ENCODE measurements at places on chromosomes 2 and 18.

DNA sequence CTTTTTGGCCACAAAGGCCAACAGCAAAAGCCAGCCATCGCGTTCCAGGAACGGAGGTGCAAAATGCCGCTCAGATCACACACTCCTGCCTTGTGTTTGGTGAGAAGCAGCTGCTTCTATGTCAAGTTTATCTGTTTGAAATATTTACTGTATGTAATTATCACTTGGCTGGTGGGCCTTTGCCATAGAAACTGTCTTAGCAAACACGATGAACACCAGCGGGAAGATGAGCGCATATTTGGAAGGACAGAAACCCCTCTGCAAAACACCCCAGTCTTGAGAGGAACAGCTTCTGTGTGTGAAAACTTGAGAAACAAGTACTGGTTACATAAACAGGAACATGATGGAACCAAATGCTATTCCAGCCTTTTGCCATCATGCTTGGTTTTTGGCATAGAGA lies 59.7 kb downstream of the SCG2 start:
- DNase-seq, result no peak

GRCh38 chr2:68388358-68388757 lies 23.3 kb downstream of the PLEK start:
- no peak for DNase-seq

GRCh38 chr2:18611184-18611583 lies 21.8 kb upstream of the NT5C1B start:
- no peak for DNase-seq

DNA sequence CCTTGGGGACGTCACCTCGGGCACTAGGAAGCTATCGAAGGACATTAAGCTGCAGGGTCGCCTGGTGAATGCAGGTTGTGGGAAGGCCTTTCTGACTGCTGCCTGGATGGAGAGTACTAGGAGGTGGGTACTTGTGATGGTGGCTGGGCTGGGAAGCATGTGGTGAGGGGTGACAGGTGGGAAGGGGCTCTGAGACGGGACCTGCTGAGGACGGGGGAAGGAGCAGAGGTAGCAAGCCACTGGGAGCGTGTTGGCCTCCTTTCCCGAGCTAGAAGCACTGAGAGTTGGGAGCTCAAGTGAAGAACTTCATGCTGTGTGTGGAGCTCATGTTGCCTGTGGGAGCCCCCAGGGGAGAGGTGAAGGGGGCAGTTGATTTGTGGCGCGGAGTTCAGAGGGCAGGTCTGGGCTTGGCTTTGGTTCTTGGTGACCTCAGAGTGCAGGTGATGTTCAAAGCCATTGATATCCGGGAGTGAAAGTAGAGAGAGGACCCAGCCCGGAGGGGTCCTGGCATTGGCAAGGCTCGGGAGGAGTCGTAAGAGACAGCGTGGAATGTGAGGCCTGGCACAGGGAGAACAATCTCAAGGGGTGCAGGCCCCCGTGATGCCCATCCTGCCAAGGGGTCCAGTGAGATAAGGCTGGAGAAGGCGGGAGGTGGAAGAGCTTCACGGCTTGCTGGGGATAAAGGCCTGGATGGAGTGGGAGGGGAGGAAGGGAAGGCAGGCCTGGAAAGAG lies 13.2 kb downstream of the MROH2A start:
- DNase-seq, result no peak

GRCh38 chr18:2855560-2856350 lies 8.9 kb downstream of the EMILIN2 start:
- DNase-seq, result no peak

GRCh38 chr2:102703748-102704147 lies 58.1 kb upstream of the TMEM182 start:
- DNase-seq, result no peak

DNA sequence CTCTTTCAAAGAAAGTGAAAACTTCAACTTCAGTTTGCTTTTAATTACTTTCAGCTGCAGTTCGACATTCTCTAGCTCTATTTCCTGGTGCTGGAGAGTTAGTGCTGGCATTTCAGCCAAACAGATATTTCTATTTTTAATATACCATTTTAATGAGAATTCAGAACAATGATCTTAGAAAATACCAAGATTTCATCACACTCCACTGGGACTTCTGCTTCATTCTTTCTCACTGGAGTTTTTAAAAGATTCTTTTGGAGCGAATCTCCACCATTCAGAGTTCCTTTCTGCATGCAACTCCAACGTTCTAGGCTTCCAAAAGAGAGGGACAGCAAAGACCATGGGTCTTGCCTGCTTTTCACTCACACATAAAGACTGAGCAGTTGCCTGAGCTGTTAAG lies 94.2 kb downstream of the CABLES1 start:
- no peak for DNase-seq

DNA sequence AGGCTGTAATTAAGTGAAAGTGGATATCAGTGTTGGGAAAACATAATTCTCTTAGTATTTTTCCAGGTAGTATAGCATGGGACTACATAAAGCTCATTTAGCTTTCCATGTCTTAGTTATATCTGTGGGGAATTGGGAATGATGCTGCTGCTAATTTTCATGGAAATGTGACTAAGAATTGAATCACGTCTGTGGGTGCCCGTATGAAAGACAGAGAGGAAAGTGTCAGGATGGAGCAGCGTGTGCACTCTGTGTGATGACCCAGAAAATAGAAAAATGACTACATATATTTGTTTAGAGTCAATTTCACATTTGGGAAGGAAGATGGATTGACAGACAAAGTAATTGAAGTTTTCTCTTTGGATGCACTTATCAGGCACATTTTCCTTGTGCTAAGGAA lies 212.1 kb downstream of the PTPRM start:
- no peak for DNase-seq

GRCh38 chr2:136901732-136902131 lies 136.4 kb downstream of the THSD7B start:
- no peak for DNase-seq

DNA sequence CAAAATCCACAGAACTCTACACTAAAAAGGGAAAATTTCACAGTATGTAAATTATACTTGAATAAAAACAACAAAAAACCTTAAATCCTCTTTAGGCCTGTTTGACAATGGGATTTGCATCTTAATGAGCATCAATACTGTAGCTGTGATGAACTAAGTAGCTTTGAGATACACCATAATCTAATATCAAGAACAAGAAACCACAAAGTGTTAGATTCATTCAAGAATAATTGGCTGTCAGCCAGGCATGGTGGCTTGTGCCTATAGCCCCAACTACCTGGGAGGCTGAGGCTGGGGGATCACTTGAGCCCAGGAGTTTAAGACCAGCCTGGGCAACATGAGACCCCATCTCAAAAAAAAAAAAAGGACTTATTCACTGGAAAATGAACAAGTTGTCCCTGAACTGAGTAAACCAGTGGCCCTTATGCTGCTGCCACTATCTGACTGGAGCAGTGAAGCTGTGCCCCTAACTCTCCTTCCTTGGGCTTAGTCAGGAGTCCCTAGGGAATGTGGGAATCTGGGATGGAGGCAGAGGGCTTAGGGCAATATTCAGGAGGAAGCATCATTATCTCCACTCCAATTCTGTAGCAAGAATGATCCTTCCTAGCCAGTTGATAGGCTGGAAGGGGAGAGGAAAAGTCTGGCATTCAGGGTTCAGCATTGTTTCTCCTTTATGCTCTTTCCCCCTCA lies 88.5 kb downstream of the PRKCE start:
- peak; percentile 64 for DNase-seq

DNA sequence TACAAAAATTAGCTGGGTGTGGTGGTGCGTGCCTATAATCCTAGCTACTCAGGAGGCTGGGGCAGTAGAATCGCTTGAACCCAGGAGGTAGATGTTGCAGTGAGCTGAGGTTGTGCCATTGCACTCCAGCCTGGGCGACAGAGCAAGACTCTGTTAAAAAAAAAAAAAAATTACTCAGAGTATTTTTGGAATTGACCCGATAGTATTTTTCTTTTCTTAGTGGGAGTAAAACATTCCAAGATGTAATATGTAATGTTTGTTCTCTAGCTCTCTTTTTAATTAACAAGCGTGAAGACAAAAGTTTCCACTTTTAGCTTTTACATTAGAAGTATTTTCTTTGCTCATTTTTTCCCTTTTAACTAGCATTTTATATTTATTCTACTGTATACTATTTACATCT lies 12.0 kb upstream of the TMEM18 start:
- DNase-seq, result no peak

GRCh38 chr2:241940329-241940728 lies 70.8 kb downstream of the RTP5 start:
- no peak for DNase-seq

DNA sequence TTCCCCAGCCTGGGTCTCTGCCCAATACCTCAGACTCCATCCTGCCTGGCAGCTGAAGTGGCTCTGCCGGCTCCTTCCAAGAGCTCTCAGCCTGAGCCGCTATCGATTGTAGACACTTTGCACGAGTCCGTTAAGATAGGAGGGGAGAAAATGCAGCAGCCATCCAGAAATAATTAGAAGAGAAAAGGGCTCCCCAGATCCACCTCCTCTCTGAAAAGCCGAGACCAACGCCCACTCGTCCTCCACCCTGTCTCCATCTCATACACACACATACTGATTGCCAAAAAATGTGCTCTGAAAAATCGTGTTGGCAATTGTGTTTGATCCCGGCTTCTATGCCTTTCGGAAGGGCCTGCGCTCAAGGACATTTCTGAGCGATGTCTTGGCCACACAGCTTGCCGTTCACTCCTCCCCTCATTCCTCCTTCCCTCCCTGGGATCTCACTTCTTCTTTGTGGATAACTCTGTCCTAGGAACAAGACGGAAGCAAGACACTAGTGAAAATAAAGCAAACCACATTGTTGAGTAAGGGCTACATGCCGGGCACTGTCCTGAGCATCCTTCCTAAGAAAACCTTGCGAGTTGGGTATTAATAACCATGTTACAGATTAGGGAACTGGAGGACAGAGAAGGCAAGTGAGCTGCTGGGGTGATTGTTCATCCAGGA lies 372.8 kb upstream of the MYT1L start:
- DNase-seq, result no peak

DNA sequence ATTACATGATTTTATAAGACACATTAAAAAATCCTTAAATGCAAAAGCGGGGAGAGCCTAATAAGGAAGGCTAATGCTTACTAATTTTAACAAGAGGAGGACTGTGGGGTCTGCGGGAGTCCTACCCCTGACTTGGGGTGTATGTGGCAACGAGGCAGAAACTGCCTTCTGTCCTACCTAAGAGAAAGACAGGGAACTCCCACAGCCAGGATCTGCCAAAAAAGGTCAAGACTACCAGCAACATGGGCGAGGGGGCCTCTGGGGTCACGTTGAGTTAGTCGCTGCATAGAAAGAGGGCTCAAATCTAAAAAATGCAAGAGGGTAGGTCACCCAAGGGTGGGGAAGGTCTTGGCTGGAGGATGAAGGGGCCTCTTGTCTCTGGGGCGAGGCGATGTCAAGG lies 529 bp upstream of the AMER3 start:
- DNase-seq, result no peak

DNA sequence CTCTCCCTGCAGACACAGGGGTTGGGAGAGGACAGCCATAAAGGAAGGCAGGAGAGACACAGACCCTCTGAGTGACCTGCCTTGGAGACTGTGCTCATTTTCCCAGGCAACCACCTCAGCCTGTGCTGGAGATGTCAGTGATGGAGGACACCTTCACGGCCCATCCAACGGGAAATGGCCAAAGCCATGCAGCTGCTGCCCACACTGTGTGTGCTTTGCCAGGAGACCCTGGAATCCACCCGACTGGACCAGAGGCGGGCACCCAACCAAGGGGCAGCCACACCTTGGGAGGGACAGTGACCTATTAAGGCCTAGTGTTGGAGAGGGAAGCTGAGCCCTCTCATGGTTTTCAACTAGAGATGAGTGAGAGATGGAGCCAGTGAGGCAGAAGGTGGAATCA lies 192.5 kb downstream of the SMAD2 start:
- no peak for DNase-seq

GRCh38 chr2:160223560-160223959 lies 23.5 kb upstream of the ITGB6 start:
- no peak for DNase-seq

GRCh38 chr2:103738606-103739005 lies 976.8 kb downstream of the TMEM182 start:
- DNase-seq, result no peak

DNA sequence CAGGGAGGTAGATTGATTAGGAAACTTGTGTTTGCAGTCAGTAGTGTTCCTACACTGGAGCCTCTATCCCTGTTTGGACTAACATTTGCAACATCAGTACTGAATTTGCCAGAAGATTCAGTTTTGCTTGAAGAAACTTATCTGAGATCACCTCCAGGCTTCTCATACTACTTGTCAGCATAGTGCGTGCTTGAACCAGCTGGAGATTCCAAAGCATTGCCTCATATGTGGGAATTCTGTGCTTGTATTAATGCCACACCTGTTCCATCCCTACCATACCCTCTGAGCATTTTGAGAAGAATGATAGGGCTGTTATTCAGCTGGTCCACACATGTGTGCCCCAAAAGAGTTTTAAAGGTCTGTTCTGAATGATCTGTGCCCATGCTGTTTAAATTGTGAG lies 148.7 kb downstream of the RAPGEF4 start:
- DNase-seq, result no peak

DNA sequence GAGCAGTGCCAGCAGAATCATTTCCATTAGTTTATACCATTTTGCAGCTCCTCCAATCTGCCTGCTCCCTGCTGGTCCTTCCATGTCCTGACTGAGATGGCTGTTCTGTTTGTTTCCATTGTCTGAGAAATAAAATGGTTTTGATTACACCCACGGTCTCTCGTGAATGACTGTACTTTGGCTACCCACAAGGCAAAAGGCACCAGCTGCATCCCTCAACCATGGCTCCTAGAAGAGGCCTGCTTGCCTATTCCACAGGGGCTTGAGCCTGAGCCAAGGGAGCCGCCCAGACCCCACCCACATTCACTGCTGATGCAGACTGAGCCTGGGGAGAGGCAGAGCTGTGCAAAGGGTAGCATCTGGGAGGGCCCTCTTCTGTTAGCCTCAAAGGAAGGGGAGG lies 31.2 kb downstream of the MARCHF4 start:
- DNase-seq, result no peak

DNA sequence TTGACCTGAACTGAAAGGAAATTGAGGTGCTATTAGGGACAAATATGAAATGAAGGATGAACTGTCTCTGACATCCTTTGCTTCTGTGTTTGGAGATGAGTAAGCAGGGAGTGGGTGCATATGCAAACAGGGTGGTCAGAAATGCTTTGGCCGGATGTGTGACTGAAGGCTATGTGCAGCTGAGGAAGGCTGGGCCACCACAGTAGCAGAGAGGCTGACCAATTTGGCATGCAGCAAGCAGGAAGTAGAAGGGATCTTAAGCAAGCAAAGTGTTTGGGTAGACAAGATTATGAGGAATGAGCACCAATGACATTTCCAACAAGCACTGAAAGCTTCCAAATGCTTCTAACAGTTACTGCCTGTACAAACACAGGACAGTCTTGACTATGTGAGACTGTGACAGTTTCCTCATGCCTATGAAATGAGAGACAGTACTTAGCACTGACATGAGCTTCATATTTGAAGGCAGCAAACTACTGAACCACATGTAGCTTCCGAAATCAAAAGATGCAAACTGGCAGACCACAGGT lies 3.3 kb upstream of the ACTR3 start:
- DNase-seq, result no peak
